ENCODE measurements at places on chromosomes 4 and X.

DNA sequence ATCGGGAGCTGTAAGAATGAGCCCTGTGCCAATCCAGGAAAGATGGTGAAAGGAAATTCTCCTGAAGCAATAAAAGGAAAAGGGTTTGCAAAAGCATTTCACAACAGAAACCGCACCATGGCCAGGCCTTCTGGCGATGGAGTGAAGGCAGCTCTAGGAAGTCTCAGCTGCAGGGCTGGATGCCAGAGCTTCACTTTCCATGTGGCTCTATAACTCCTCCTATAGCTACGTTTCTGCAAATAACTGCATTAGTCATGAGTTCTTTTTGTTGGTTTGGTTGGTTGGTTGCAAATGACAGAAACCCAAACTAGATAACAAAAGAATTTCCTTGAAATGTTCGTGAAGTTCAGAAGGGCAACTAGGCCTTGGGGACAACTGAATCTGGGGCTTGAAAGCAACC lies 84.6 kb downstream of the RELL1 start:
- no peak for DNase-seq

DNA sequence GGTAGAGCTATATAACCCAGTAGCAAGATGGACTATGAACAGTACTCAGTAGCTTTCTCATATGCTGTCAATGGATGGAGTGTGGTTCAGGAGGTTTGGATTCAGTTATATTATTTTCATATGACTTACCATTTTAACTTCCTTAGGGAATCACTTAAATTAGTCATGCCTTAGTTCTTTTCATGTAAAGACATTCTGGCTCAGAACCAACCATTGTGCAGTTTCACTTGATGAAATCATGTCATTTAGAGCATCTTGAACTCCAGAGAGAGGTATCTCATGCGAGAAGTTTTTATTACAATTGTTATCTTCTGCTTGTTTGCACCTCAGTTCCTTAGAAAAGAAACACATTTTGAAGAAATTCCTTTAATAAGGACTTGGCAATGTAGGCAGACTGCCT lies 55.8 kb downstream of the IL1RAPL2 start:
- DNase-seq = no peak

DNA sequence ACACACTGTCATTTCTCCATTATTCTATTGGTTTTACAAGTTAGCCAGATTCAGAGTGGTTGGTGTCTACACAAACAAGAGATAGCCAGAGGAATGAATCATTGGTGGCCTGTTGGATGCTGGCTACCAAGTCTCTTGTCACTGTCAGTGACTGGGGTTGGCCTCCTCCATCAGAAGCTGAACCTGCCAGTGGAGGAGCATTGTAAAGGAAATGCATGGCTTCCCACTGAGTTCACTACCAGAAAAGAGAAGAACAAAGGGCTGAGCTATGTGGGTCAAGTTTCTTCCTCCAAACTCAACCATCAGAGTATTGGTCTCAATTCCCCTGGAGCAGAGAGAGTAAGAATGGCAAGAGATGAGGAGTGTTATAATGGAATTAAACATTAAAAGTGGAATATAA lies 26.5 kb upstream of the ANKRD50 start:
- DNase-seq = no peak

GRCh38 chr4:158857951-158858350 lies 89.1 kb downstream of the FNIP2 start:
- DNase-seq = no peak

- no peak for DNase-seq
These were observed 23.2 kb downstream of the CXorf58 start for GRCh38 chrX:23930894-23931604.

DNA sequence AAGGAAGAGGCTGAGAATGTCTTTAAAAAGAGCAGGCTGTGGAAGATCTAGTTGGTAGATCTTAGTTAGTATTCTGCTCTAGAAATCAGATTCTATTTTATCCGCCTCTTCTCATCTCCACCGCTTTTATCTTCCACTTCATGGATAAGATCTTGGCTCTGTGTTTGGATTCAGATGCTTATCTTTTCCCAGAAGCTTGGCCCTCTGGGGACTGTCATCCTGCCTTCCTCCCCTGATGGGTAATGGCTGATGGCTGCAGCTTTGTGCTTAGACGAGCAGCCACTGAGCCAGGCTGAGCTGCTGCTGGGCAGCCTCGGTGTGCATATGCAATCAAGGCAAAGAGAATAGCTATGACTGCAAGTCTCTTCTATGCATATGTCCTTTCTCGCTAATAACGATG lies 23.5 kb downstream of the TRIML1 start:
- no peak for DNase-seq

GRCh38 chr4:67922697-67923096 lies 38.9 kb upstream of the TMPRSS11D start:
- no peak for DNase-seq

GRCh38 chr4:94828882-94829281 lies 71.1 kb downstream of the BMPR1B start:
- DNase-seq = no peak

GRCh38 chr4:103948244-103949018 lies 228.6 kb upstream of the TACR3 start:
- no peak for DNase-seq

DNA sequence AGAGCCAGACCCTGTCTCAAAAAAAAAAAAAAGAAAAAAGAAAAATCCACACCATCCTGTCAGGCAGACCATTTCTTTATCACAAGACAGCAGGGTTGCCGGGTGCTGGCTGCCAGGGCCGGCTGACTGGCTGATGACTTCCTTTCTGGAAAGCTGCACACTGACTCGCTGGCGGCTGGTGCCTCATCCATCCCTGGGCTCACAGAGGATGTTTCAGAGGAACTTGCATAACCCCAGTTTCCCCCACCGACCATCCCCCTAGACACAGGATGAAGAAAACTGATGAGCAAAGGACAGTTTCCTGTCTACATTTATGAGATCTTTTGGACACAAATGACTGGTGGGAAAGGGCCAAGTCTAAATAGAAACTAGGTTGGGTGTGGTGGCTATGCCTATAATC lies 14.1 kb downstream of the HPSE start:
- no peak for DNase-seq

GRCh38 chrX:63656871-63657580 lies 128.0 kb downstream of the ARHGEF9 start:
- no peak for DNase-seq

DNA sequence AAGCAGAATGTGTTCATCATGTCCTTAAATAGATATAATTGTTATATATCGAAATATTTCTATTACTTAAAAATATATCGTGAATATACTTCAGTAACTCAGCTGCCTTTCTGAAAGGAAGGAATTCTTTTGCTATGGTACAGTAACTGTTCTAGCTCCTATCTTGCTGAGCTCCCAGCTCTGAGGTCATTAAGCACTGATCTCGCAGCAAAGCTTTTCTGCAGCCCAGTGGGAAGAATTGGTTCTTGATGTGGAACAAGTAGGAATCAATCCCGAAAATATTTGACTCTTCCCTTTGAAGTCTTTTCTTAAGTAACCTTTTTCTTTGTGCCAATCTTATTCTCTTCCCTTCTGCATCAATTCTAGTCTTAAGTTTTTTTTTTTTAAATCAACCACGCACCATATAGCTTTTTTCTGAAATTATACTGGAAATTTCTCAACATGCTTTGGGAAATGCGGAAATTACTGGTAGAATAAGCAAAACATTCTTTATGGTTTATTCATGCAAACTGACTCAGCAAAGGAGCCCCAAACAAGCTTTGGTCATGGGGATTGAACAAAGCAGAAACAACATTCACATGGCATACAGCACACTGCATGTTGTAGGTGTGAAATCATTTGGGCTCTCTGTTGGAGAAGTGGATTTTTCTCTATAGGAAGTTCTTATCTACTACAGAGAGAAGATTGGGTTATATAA lies 428.9 kb upstream of the GNPDA2 start:
- DNase-seq = no peak

- DNase-seq = no peak
These were observed 46.8 kb downstream of the USP46 start for GRCh38 chr4:52612341-52612740.

DNA sequence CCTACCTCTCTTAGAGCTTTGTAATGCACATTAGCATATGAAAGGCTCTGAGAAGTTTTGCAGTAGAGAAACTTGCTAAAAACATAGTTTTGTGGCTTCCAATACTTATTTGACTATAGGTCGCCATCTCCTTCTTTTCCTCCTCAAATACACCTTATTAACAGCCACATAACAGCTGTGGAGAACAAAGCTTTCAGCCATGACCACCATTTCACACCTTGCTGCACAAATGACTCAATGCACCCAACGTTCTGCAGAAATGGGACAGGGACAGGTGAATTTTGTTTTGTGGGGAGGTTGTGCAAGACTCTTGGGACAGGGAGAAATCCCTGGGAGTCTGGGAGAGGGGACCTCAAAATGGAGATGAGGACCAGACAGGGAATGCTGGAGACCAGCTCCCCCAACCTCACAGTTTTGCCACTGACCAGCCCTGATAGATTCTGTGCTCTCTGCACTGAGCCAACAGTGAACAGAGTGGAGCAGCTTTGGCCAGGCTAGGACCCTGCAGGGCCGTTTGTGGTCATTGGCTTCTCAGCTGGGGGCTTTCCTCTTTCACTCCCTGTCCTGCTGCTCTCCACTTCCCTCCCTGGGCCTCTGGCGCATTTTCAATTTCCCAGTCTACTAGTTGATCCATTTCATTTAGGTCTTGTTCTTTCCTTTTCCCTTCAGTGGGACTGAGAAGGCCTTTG lies 16.6 kb downstream of the FRMPD3 start:
- no peak for DNase-seq

- DNase-seq = no peak
These were observed 27.5 kb upstream of the OTUD4 start for GRCh38 chr4:145207934-145208333.

DNA sequence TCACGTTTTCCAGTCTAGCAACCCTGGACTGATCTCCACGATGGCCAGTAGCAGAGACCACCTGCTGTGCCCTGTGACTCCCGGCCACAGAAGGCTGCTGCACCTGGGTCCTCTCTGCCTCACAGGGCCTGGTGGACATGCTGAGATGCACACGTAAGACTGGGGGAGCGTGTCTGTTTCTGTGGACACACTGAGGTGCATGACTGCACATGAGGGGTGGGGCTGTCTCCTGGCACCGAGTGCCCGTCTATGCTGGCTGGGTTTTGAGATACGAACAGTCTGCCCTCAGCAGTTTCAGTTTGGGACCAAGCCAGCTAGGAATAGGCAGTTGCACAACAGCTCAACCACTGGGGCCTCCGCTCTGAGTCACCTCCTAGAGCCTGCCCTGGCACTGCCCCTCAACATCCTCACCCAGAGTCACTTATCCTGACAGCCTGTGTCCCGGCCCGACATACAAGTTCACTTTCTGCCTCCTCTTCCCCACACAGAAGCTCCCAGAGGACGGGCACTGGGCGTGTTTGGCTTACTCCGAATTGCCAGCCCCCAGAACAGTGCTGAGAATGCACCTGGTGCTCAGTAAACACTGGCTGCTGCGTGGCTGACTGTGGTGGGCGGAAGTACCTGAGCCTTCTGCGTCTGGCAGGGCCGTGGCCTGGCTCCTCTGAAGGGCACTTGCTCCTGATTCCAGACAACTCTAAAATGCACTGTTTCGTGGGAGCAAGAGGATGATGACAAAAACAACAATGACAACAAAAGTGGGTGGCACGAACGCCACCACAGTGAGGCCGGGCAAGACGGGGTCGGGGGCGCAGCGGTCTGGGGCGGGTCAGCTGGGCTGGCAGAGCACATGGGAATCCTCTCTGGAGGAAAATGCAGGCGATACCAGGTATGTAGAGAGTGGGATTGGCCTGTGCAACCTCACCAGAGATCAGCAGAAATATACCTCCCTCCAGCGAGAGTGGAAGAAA lies 30.9 kb downstream of the RNF212 start:
- no peak for DNase-seq

GRCh38 chr4:167222099-167222498 lies 12.2 kb downstream of the SPOCK3 start:
- no peak for DNase-seq

DNA sequence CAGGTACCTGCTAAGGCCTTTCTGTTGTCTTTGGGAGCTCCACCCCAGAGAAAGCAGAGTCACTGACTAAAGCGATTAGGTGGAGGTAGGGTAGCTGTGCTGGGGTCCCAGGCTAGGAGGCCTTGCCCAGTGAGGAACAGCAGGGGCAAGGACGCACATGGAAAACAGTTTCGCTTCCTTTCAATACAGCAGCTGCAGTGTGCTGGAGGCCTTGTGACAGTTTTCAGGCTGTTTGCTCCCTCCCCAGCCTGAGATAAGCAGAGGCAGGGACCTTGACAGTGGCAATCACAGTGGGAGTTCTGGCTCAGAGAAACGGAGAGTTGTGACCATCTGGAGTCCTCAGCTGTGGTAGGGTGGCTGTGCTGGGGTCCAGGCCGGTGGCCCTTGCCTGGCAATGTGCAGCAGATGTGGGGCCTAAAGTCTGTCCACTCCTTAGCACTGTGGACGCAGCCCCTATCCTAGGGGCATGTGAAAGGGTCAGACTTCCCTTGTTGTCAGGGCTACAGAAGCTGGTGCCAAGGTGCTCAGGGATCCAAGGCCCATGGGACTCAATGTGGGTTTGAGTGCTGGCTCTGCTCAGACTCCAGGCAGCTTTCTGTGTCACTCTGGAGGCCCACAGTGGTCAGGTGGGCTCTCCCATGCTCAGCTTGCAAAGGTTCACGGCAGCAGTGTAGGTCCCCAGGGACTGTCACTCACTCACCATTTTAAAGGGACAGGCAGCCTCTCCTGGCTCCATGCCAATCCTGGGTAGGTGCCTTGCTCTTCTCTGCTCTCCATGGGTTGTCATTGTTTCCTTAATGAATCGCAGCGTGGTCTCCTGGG lies 534.9 kb upstream of the FMR1 start:
- no peak for DNase-seq

- DNase-seq = no peak
These were observed 2.2 kb downstream of the USO1 start for GRCh38 chr4:75726577-75726976.

Data from T follicular helper cell (primary cell).